Activated CD4-positive, alpha-beta memory T cell treated with anti-CD3 and anti-CD28 coated beads, Interleukin-2, amount 10 ng/mL, durations not matched to agents 7 days and 5 days (primary cell): ENCODE measurements at places on chromosomes 3 and 15. TPM values are rescaled to one million over a fixed set of nuclear protein-coding genes. Genes with fewer than 3 reads are reported as not detected.

MAP3K13 gene
- 11.0 TPM for total RNA-seq

BMF gene
- total RNA-seq: 25.7 TPM

DNA sequence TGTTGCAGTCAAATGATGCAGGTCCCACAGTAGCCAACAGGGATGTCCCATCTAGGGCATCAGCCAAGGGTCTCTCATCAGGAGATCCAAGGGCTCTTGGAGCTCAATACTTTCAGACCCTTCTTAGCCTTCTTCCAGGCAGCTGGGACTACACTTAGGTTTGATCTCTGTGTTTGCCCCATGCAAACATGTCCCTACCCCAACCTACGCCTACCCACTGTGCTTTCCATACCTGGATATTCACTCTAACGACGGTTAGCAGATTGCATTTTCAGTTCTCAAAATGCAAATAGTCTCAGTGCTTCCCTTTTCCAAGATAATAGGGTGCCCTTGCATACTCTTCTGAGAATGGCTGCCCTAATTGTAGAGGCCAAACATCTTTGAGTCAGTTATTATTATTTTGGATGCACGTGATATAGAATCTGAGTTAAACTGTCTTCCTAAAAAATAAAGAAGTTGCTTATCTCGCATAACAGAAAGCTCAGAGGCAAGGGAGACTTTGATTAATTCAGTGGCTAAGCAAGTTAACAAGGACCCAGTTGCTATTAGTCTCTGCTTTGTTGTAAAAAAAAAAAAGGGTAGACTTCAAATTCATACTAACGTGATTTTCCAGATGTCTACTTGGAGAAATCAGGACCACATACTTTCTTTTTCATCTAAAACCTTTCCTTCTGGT lies 1.0 kb upstream of the CEP70 start:
- no peak for DNase-seq

GRCh38 chr15:67873777-67874176 lies 33.9 kb upstream of the RNU6-1 start:
- no peak for DNase-seq

DNA sequence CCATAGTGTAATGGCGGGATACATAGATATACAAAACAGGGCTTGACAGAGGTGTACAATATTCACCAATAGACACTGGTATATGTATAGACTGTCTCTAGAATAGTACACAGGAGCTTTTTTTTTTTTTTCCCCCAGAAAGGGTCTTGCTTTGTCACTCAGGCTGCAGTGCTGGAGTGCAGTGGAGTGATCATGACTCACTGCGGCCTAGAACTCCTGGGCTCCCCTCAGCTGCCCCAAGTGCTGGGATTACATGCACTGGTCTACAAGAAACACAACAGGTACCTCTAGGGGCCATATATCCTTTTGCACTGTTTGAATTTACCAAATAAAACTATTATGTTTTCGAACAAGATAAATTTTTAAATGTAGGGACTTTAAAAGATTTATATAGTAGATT lies 12.3 kb downstream of the RHOA start:
- no peak for DNase-seq

- DNase-seq: peak; percentile 97
These were observed 903 bp downstream of the SLC25A38 start for GRCh38 chr3:39383881-39384664.

RSL24D1 gene
- total RNA-seq: 107 TPM

GRAMD2A gene
- total RNA-seq: not detected

GRCh38 chr3:183912895-183913579 lies 28.4 kb upstream of the PARL start:
- no peak for DNase-seq

PHLDB2 gene
- 4.6 TPM for total RNA-seq

- DNase-seq: peak; percentile 55
These were observed 65.2 kb upstream of the UBE2E1 start for GRCh38 chr3:23740517-23740965.

DNA sequence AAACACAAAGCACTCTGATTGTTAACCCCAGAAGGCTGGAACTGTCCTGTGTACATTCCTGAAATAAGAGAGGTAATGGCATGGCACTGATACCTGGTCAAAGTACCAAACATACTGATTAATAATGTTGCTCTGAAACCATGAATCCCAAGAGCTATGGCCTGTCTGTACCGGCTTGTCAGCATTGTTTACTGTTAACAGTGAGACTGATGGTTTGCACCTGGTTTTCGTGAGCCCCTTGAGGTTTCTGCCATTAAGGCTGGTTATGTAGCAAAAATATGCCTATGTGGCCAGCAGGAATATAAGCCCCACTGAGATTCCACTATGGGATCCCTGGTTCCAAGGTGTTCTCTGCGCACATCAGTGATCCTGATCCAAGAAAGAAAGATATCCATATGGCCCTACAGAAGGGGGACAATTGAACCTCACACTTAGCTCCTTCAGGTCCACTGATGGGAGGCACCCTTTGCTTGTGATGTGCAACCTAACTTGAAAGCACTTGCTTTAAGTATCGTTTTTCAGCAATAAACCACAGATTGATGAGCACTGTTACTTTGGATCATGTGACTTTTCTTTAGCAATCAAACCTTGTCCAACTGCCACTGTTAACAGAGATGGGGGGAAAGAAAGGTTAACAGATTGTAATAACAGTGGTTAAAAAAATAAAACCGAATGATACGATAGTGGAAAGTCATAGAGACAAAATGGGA lies 65.2 kb downstream of the TBL1XR1 start:
- no peak for DNase-seq

CNOT10 gene
- 45.8 TPM for total RNA-seq

- DNase-seq: no peak
These were observed 50.5 kb downstream of the GRIP2 start for GRCh38 chr3:14489641-14490040.
